ENCODE measurements at places on chromosomes 5 and 9.

DNA sequence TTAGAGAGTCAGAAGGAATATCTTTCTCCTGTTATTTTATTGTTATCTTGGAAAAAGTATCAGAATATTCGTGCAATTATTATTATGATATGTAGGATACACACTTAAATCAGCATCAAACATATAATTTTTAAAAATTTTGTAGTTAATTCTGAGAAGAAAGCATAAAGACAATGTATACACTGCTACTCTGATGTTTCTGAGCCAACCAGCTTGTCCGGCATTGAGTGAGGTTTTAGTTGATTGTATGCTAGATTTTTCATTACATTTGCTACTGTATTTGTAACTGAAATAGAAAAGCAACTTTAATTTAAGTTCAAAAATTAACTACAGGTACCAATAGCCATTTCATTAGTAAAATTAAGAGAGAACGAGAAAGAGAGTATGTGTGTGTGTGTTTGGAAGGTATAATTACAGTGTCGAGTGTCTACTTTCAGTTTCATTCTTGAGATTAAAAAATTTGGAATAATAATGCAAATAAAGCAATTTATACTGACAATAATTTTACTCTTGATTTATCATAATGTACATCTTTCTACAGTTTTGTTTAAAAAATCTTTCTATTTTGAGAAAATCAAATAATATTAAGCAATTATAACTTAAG is 160.4 kb upstream of the CDH12 start:
- DNase-seq = no peak

- no peak for DNase-seq
Measured at GRCh38 chr9:90107726-90108655, 503.2 kb downstream of the GADD45G start.

DNA sequence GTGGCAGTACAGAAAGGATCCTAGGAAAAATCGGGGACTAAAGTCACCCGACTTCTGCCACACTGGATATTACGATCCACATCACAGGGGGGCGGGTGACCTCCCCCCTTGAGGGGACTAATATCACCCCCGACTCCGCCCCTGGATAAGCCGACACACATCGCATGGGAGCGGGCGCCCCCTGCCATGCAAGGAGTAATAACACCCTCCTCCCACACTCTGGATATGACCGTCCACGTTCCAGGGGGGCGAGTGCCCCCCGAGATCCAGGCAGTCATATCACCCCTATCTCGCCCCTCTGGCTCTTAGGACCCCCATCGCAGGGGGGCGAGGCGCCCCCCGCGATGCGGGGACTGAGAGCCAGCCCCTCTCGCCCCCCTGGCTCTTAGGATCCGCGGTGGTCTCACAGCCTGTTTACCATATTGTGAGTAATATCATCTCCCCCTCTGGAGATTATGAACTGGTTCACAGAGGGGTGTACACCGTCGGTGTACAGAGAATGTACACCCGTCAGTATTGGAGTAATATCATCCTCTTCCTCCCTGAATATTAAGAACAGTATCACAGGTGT is 423.0 kb downstream of the DIRAS2 start:
- peak; percentile 4 for DNase-seq

DNA sequence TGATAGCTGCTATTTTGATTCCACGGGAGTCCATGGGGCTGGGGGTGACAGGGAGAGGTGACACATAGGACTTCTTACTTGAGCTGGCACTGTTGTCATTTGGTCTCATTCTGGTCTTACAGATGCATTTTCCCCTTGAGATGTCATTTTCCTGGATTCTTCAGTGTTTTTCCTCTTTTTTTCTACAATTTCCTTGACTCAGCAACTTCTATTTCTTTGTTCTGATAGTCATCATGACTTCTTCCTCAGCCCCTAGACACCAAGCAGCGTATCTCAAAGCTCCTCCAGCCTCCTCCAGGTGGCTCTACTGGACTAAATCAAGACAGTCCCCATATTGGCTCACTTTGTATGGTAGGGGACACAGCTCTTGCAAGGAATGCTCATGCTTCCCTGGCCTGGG is 16.5 kb downstream of the LVRN start:
- DNase-seq = no peak

DNA sequence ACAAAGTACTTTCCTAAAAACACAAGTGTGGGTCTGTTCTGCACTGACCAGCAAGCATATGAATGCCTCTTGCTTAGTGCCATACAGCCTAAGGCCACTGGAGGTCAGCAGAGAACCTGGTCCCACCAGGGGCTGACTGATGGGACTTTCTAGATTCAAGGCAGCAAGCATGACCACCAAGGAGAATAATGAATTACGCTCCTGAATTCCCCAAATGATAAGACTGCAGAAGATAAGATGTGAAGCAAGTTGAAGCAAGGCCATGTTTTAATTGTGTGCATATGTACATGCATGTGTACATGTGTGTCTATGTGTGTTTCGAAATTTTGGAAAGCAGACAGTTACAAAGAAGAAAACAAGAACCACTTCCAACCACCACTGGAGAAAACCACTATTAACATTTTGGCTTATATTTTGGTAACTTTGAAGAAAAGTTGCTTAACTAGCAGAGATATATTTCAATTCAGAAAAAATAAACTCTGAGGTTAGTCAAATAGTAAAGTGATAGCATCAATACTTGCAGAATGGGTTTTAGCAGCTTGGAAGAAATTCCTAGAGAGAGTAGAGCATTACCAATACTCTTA is 70.5 kb downstream of the ERP44 start:
- peak; percentile 40 for DNase-seq

Data from activated T-helper 9 cell treated with anti-CD3 and anti-CD28 coated beads, Interleukin-2, amount 50 U/mL, for 16 hours (primary cell).